NCI-H1436 (cell line): ENCODE measurements at places on chromosomes 4 and X.
A peak's percentile ranks its signal among the peaks of the same experiment; 100 is the strongest.

DNA sequence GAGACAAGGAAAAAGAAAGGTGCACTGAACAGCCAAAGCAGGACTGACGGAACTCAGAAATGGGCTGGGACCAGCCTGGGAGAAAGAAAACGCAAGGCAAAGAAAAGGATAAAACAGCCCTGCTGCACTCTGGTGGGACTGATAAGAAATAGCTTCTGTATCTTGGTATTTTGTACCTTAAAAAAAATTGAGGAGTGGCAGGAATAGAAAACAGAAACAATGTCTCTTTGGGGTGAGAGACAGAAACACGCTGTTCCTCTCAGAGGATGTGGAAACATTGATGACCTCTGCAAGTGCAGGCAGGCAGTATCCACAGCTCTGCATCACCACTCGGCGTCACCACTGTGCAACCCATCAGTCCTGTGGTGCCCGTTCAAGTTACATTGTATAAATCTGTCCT is 152.5 kb upstream of the SPRY1 start:
- no peak for DNase-seq

DNA sequence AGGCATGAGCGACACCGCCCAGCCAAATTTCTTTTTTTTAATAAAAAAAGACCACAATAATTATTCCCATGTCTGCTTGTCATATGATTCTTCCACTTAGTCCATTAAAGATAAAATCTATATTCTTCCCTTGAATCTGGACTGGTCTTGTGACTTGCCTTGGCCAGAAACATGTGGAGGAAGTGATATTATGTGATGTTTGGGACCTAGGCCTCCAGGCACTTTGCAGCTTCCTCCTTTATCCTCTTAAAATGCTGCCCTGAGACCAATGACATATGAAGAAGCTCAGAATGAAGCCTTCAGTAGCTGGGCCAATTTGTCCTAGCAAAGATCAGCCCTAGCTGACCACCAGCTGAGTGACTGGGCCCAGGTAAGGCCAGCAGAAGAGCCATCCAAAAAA is 250.0 kb downstream of the INPP4B start:
- DNase-seq: no peak

DNA sequence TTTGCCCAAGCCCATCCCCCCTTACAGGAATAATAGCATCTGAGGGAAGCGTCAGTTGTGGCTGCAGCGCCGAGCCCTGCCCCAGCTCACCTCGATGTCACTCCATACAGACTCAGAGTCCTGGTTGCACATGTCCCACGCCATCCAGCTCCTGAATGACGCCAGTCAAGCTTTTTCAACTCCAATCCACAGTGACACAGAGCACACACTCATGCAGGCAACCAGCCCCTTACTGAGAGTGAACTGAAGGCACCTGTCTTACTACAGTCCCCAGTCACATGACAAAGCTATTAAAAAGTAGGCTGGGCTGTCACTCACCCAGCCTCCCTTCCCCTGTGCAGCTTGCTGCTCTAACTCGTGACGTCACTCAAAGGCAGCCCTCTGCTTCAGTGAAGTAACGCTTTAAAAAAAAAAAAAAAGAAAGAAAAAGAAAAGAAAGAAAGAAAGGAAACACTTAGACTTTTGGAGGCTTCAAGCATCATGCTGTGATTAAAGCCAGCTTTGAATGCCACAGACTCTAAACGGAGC is at the start of gene PPARGC1A:
Gene PPARGC1A, minus strand, starts transcription at position 234 of the 528 bp plus-strand sequence. Its CDS starts 90 bp downstream, at position 144.
- DNase-seq: peak; percentile 77

DNA sequence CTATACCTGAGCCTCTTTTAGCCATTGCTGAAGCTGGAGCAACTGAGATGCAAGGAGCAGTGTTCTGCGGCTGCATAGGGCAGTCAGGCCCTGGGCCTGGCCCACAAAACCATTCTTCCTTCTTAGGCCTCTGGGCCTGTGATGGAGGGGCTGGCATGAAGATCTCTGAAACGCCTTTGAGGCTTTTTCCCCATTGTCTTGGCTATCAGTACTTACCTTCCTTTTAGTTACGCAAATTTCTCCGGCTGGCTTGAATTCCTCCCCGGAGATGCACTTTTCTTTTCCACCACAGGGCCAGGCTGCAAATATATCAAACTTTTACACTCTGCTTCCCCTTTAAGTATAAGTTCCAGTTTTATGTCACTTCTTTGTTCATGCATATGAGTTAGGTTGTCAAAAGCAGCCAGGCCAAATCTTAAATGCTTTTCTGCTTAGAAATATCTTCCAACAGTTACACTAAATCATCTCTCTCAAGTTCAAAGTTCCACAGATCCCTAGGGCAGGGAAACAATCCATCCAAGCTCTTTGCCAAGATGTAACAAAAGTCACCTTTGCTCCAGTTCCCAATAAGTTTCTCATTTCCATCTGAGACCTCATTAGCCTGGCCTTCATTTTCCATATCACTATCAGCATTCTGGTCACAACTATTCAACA is 194.4 kb upstream of the PCDH7 start:
- DNase-seq: no peak

GRCh38 chr4:66404141-66404540 is 733.9 kb upstream of the EPHA5 start:
- DNase-seq: no peak

GRCh38 chr4:82450966-82451755 is 20.8 kb downstream of the ENOPH1 start:
- DNase-seq: no peak

DNA sequence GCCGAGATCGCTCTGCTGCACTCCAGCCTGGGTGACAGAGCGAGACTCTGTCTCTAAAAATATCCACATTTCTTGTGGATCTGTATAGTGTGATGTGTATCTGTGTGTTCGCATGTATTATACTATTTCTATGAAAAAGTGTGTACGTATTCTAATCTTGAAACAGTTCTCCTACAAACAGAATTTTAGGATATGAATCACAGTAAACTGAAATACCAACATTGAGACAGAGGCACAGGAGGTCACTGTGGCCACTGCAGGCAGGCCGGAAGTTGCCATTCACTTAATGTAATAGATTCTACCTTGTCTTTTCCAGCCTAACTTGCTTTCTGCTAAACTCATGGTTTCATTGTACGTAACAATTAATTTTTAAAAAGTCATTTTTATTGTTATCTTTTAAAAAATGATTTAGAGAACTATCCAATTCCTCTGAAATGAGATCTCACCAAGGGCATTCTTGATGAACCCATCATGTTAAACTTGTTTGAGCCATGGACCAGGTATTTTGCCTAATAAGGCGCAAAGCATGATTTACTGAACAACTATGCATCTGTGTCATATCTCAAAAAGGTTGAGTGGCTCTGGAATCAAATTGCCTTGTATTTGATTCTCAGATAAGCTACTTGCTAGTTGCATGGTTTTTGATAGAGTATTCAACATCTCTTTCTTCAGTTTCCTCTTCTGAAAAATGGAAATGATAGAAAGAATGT is 154.9 kb upstream of the GYPA start:
- DNase-seq: no peak

GRCh38 chr4:188714501-188714900 is 575.3 kb downstream of the TRIML1 start:
- DNase-seq: no peak

DNA sequence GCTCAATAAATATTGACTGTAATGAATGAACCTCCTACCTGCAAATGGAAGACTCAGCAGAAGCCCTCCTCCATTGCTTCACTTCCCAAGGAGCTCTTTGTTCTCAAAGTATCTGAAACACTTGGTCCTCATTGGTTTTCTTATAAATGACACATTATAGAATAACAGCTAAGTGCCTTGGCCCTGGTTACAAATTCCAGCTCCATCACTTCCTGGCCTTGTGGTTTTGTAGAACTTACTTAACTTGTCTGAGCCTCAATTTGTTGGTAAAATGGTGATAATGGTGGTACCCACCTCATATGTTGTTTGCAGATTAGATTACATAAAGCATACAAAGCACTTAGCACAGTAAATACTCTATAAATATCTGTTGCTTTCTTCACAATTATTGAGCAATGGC is 25.2 kb upstream of the SMIM20 start:
- DNase-seq: no peak

- no peak for DNase-seq
These were observed 455.4 kb downstream of the PCDH18 start for GRCh38 chr4:137076908-137077307.

GRCh38 chr4:156764846-156765245 is 206.8 kb downstream of the PDGFC start:
- no peak for DNase-seq

- DNase-seq: no peak
These were observed 112.9 kb downstream of the FRYL start for GRCh38 chr4:48667148-48667547.

DNA sequence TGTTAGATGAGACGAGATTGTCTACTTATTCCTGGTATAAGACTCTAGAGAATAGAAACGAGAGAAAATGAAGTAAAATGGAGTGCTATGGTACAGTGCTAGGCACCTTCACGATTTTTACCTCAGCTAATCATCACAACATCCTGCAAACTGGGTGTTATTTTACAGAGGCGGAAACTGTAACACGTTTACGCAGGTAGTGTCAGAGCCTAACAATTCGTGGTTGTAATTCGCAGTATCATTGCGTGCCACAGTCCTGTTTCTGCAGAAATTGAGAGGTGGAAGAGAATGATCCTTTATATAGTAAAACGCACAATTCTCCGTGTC is 383 bp upstream of the TBC1D19 start:
- DNase-seq: peak; percentile 64

- no peak for DNase-seq
These were observed 54.3 kb downstream of the GPRIN3 start for GRCh38 chr4:89253311-89253710.

DNA sequence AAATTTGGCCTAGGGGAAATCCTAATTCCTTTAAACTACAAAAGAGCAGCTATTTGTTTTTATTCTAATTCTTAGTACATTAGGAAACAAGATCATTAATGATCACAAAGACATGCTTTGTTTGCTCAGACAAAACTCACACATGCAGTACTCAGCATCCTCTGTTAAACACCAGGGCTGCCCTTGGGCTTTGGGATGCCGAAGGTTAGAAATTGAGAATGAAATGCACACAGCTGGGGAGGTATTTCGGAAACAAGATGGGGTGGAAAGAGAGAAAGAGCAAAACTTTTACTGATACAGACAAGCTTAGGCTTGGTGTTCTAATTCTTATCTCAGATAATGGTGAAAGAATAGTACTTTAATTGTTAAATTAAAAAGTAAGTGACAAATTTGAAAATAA is 222.6 kb downstream of the DCTD start:
- no peak for DNase-seq

- DNase-seq: no peak
These were observed 41.3 kb downstream of the RAPGEF2 start for GRCh38 chr4:159144112-159144694.
